ENCODE measurements at places on chromosomes 5 and 9. TPM values are rescaled to one million over a fixed set of nuclear protein-coding genes. Genes with fewer than 3 reads are reported as not detected.

The NUTM2G gene
- total RNA-seq: not detected

The DDX4 gene
- total RNA-seq: not detected

DNA sequence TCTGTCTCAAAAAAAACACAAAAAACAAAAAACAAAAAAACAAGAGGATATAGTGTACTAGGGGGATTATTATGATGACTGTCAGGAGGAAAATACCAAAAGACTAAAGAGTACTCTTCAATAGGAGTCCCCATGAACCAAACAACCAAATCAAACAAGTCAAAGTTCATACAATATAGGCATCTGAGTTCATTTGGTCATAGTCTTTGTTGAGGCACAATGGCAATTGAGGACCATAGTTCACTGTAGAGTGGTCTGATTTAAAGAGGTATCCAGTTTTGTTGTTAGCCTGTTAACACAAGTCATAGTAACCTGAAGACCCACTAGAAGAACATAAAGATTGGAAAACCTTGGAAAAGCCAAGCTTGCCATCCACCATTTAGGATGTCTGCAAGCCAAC is 11.3 kb upstream of the UBTD2 start:
- no peak overlapping the region for H3K4me3 ChIP-seq
- no peaks in the 10 kb centered on the region for H3K4me1 ChIP-seq
- no peak overlapping the region for H3K27ac ChIP-seq
- H3K36me3 ChIP-seq: no peaks in the 10 kb centered on the region
- DNase-seq: no peak
- no peaks in the 10 kb centered on the region for H3K27me3 ChIP-seq

- DNase-seq: peak; percentile 81
- peaks cover 71% of the 10 kb centered on the region for H3K4me1 ChIP-seq
- no peaks in the 10 kb centered on the region for H3K36me3 ChIP-seq
- H3K27ac ChIP-seq: peak overlapping the region; percentile 30
- no peaks in the 10 kb centered on the region for H3K27me3 ChIP-seq
- H3K4me3 ChIP-seq: peak overlapping the region; percentile 71
Measured at GRCh38 chr9:99057665-99058625, 47.0 kb upstream of the TGFBR1 start.

The PTGES gene
- not detected for total RNA-seq

GRCh38 chr5:17989567-17990563 is 355.6 kb downstream of the TAF11L14 start:
- H3K4me1 ChIP-seq: no peaks in the 10 kb centered on the region
- no peak overlapping the region for H3K4me3 ChIP-seq
- no peak for DNase-seq
- no peaks in the 10 kb centered on the region for H3K36me3 ChIP-seq
- H3K27me3 ChIP-seq: no peaks in the 10 kb centered on the region

DNA sequence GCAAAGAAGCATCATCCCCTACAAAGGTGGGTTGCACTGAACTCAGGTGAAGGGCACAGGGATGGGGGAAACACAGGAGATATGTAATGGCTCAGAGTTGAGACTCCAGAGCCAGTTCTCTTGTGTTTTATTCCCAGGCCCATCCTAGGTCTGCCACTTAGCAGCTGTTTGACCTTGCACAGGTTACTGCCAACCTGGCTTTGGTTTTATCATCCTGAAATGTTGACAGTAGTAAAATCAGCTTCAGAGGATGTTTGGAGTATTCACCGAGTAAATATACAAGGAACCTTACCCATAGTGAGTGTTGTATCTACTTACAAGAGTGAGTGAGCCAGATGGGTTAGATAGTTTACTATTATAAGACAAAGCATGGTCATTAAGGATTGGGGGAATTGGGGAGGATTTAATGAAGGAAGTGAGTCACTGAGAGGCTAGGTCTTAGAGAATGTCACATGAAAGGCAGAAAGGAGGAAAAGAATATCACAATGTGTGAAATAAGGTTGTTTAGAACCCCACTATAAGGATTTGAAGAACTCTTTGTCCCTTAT is 141.3 kb downstream of the MAN2A1 start:
- H3K4me3 ChIP-seq: no peak overlapping the region
- peaks cover 5% of the 10 kb centered on the region for H3K36me3 ChIP-seq
- no peaks in the 10 kb centered on the region for H3K27me3 ChIP-seq
- no peak for DNase-seq

- DNase-seq: no peak
- no peak overlapping the region for H3K27ac ChIP-seq
- H3K27me3 ChIP-seq: no peaks in the 10 kb centered on the region
- H3K4me1 ChIP-seq: no peaks in the 10 kb centered on the region
Measured at GRCh38 chr5:173770637-173771036, 117.5 kb upstream of the CPEB4 start.

DNA sequence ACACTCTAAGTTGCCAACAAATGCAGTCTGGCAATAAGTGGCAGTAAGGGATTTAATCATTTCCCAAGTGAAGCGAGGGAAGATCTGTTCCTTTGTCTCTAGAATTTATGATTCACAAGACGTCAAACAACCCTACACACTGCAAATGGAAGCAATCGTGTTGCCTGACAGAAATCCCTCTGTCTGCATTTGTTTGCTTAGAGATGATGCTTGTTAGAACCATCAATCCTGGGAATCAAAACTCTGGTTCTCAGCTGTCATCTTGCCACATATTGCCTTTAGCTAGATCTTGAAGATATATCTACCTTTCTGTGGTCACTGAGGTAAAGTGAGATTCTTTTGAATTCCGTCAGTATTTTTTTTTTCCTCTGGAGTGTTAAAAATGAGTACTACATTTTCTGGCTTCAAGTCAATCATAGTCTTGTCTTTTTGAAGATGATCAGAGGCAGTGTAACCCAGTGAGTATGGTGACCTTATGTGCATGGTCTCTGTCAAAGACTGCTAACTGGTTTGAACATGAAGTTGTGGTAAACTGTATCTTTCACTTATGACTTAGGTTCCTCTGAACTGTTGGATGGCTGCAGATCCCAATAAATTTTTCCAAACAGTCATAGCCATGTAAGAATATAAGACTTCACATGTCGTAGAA is 106.4 kb upstream of the STARD4 start:
- no peak overlapping the region for H3K4me3 ChIP-seq
- no peak overlapping the region for H3K27ac ChIP-seq
- H3K36me3 ChIP-seq: no peaks in the 10 kb centered on the region
- H3K4me1 ChIP-seq: no peaks in the 10 kb centered on the region

The ALDH7A1 gene
- total RNA-seq: 2.2 TPM

DNA sequence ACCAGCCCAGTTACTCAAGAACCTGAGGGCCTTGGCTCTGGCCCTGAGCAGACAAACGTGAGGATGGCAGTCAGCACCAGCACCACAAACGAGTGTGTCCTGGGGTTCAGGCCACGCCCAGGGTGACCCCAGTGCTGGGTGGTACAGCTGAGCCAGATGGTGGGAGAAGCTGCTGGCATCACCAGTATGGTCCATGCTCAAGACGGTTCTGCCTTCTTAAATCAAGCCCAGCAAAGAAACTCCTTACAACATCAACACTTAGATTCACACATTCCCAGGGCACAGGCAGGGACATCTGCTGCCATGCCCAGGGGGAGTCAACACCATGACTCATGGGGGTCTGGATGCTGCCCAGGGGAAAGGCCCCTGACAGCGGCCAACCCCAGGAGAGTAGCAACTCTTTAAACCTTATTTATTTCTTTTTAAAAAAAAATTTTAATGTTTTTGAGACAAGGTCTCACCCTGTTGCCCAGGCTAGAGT is 31.3 kb downstream of the IPPK start:
- H3K27me3 ChIP-seq: no peaks in the 10 kb centered on the region
- no peak for DNase-seq
- peaks cover 61% of the 10 kb centered on the region for H3K36me3 ChIP-seq
- H3K27ac ChIP-seq: no peak overlapping the region
- H3K4me3 ChIP-seq: no peak overlapping the region
- no peaks in the 10 kb centered on the region for H3K4me1 ChIP-seq

DNA sequence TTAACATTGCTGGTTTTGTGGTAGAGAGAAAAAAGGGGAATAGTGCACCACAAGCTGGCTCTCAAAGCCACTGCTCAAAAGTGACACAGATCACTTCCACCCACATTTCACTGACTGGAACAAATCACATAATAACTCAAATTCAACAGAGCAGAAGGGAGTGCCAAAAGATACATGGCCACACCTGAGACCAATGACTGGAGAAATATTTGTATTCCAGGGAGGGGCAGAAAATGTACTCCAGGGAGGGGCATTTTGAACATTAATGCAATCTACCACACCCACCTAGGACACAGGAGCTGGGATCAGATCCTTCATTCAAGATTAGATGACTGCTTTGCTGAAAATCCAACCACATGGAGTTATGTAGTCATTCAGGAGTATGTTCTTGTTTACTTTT is 44.8 kb upstream of the ALDOB start:
- H3K36me3 ChIP-seq: no peaks in the 10 kb centered on the region
- H3K27me3 ChIP-seq: no peaks in the 10 kb centered on the region
- no peak for DNase-seq
- H3K4me3 ChIP-seq: no peak overlapping the region
- no peaks in the 10 kb centered on the region for H3K4me1 ChIP-seq

DNA sequence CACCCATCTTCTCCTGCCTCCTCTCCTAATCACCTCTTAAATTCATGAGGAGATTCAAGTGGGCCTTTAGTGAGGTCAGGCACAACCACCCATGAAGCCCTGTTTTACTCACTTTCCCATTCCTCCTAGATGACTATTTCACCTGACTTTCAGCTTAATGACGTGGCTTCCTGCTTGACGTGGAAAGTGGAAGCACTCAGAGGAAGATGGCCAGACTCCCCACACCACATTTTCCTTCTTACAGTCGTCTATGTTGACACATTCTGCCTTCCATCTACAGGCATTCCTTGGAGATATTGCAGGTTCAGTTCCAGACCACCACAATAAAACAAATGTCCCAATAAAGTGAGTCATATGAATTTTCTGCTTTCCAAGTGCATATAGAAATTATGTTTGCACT is 146.4 kb upstream of the TAS2R1 start:
- no peaks in the 10 kb centered on the region for H3K36me3 ChIP-seq
- no peak for DNase-seq
- no peaks in the 10 kb centered on the region for H3K27me3 ChIP-seq
- no peaks in the 10 kb centered on the region for H3K4me1 ChIP-seq

The STPG3 gene
- not detected for total RNA-seq

Measured in CD4-positive, alpha-beta memory T cell (primary cell).